ENCODE measurements at places on chromosomes 4 and X.

GRCh38 chrX:18353931-18354368 lies 538 bp downstream of the SCML2 start:
- no peak for DNase-seq

DNA sequence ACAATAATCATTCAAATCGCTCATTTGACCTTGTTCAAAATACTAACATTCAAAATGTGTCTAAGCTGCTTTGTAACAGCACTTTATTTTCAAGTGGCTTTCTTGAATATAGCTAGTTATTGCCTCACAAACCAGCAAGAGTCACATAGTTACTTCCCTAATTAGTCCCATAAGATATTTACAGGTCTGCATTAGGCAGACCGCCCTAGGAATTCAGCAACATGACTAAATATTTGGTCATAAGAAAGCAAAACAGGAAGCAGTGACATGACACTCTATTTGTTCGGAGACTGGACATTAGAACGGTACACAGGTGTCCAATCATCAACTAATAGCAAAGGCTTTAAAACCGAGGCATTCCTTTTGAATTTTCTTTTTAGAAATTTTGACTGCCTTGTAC lies 262.0 kb downstream of the COL25A1 start:
- no peak for DNase-seq

DNA sequence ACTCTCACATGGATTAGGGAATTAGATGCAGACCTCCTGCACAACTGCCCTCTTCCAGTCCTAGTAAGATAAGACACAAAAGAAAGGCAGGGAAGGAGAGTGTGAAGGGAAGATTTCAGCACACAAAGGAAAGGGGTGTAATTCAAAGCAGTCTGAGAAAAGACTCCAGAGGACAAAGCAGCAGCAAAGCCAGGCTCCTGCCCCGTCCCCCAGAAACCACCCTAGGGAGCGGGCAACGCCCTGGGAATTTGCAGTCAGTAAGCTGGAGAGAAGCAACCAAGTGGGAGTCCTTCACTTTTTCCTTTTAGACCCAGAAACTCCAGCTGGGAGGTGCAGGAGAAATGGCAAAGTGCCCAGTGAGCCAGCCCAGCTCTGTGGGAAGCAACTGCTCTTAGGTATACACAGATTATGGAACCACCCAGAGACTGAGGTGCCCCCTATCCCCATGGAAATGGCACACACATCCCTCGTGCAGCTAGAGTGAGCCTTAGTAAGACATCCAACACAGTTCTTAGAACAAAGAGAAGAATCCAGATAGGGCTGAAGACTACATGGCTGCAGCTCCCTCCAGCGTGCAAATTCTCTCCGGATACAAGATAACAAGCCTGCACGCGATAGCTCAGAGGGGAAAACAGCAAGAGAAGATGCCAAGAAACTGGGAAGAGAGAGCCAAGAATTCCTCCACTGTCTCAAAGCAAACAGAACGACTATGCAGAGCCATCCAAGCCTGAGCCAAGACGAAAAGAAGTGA lies 26.5 kb upstream of the IRAK1 start:
- DNase-seq = no peak

DNA sequence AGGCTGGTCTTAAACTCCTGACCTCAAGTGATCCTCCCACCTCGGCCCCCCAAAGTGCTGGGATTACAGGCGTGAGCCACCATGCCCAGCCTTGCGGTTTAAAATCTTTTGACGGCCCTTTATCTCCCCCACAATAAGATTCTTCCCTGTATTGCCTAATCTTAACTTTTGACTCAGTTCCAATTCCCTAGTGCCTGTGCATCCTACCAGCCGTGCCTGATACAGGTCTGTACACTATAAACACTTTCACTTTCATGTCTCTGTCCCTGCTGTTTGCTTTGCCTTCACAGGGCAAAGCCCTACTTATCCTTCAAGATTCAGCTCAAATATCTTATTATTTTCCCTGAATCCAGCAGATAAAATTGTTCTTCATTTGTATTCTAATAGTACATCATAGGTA lies 74.6 kb downstream of the WDR44 start:
- no peak for DNase-seq

DNA sequence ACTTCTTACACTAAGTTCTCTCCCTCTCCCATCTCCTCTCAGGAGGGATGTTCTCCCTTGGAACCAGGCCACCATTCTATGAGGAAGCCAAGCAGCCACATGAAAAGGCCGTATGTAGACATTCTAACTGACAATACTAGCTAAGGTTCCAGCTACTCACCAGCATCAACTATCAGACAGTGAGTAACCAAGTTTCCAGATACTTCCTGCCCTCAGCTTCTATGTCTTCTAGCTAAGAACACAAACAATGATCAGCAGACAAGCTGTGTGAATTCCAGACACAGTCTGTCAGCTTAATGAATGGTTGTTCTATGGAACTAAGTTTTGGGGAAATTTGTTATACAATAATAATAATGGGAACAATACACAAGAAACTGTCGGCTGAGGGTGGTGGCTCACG lies 50.8 kb downstream of the SMIM14 start:
- DNase-seq = no peak

GRCh38 chr4:178778496-178778895 lies 1336.3 kb upstream of the AGA start:
- DNase-seq = no peak

- no peak for DNase-seq
These were observed 98.0 kb downstream of the CLCN4 start for GRCh38 chrX:10254739-10255138.

- DNase-seq = no peak
These were observed 332.0 kb downstream of the NKX6-1 start for GRCh38 chr4:84167093-84167492.

DNA sequence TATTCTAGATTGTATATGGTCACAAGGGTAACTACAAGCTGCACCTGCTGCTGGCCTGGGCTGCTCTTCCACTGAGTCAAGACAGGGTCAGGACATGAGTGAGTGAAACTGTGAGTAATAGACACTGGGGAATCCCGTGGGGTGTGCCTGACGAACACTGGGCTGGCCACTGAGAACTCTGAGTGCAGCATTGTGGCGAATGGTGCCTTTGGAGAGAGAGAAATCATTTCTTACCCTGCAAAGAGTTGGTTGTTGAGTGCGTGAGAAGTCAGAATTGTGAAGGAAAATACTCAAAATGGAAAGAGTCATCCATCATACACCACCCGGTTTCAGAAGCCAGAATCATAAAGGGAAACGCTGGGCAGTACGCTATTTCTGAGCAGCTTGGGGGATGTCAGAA lies 43.1 kb upstream of the LSM6 start:
- no peak for DNase-seq

GRCh38 chrX:71909956-71910355 lies 689 bp upstream of the NHSL2 start:
- no peak for DNase-seq

GRCh38 chr4:4717692-4718091 lies 141.8 kb upstream of the MSX1 start:
- no peak for DNase-seq

DNA sequence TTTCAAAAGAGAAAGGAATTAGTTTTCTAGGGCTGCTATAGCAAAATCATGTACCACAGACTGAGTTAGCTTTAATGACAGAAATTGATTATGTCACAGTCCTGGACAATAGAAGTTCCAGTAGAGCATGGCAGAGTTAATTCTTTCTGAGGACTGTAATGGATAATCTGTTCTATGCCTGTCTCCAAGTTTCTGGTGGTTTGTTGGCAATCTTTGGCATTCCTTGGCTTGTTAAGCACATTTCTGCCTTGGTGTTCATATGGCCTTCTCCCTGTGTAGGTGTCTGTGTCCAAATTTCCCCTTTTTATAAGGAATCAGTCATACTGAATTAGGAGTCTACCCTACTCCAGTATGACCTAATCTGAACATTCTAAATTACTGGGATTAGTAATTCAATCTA lies 336.1 kb upstream of the PABPC4L start:
- DNase-seq = no peak

Data from stimulated activated CD8-positive, alpha-beta memory T cell treated with anti-CD3 and anti-CD28 coated beads, Interleukin-7, amount 100 ng/mL, for 1 hour (primary cell).